ENCODE measurements at places on chromosomes 4 and X.
A peak's percentile ranks its signal among the peaks of the same experiment; 100 is the strongest.

GRCh38 chrX:117196481-117196880 lies 733.7 kb upstream of the CT83 start:
- DNase-seq, result no peak

GRCh38 chrX:152307936-152308335 lies 143.2 kb downstream of the GABRA3 start:
- no peak for DNase-seq

DNA sequence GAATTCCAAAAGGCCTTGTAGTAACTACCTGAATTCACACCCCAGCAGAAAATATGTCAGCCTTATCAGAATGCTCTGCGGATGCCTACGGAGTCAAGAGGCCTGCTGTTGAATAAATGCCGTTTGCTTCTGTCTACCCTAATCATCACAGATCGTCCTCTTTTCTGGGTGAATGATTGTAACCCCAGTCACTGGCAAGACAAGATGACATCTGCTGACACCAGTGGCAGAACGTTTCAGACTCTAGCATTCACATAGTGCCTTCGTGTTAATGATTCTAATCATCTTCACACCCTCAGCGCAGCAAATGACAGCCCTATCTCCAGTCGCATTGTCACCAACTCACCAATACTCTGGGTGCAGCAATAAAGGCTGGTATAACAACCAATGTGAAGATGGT lies 89.1 kb upstream of the MAP3K15 start:
- no peak for DNase-seq

GRCh38 chr4:143359644-143360193 lies 23.0 kb downstream of the GAB1 start:
- DNase-seq, result no peak

DNA sequence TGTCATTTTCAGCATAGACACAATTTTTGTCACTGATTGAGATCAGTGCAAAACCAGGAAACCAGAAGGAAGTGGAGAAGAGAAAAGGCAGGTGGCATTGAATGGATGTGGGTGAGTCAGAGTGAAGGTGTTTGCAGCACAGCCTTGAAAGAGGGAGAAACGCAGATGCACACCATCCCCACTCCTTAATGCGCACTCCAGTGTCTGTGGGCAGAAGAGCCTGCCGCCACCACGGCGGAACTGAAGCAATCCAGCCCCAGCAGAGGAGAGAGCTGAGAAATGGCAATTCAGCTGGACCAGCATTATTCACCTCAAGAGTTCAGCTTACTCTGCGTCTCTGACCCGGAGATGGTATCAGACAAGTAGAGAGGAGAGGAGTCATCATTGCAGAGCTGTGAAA lies 393.1 kb upstream of the FRG1 start:
- DNase-seq, result no peak

DNA sequence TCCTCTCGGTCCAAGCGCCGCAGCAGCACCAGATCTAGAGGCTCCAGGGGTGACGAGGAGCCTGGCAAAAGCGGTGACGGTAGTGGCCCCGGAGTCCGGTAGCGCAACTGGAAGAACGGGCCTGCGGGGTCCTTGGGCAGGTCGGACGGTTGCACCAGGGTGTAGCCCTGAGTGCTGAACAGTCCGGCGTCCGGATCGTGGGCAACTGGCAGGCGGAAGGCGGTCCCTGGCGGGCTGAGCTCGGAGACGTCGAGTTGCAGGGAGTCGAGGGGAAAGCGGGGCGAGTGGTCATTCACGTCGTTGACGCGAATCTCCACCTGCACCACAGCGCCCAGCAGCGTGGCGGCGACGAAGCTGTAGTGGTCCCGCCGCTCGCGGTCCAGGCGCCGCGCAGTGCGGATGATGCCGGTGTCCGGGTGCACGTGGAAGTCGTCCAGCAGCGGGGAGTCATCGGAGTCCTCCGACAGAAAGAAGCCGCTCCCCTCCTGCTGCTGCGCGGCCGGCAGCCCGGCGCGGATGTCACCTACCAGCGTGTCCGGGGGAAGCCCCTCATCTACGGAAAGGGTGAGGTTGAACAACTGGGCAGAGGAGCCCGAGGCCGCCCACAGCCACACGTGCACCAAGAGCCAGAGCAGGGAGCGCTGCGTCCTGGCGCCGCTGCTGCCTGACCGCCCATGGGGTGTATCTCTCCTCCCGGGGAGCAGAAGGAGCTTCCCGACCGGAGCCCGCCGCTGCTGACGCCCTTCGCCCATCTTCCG lies 837 bp downstream of the DCHS2 start:
- no peak for DNase-seq

- no peak for DNase-seq
These were observed 203.3 kb upstream of the EMCN start for GRCh38 chr4:100721077-100721476.

GRCh38 chrX:65741823-65742222 lies 74.4 kb downstream of the MSN start:
- no peak for DNase-seq

DNA sequence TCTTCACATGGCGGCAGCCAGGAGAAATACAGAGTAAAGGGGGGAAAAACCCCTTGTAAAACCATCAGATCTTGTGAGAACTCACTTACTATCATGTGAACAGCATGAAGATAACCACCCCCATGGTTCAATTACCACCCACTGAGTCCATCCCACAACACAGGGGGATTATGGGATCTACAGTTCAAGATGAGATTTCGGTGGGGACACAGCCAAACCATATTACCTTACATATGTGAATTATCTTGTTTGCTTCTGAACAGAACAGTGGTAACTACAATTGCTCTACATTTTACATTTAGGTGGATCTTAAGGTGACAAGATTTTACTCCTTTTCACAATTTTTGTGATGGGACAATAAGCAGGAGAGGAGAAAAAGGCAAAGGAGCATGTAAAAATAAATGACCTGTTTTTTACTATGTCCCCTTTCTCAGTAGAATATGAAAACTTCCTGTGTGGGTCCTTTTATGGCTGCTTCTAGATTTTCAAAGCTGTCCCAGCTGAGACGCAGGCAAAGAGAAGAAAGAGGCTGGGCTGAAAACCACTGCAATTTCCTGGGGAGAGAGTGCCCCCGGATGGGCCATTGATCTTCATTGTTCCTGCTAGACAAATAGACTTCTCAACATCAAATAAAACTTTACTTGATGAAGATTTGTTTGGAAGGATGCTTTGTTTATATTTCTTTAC lies 45.9 kb upstream of the PGM2 start:
- peak; percentile 2 for DNase-seq

- DNase-seq, result no peak
These were observed 577 bp upstream of the PIM2 start for GRCh38 chrX:48919360-48919841.

GRCh38 chr4:138234248-138234647 lies 7.9 kb downstream of the SLC7A11 start:
- DNase-seq, result no peak

DNA sequence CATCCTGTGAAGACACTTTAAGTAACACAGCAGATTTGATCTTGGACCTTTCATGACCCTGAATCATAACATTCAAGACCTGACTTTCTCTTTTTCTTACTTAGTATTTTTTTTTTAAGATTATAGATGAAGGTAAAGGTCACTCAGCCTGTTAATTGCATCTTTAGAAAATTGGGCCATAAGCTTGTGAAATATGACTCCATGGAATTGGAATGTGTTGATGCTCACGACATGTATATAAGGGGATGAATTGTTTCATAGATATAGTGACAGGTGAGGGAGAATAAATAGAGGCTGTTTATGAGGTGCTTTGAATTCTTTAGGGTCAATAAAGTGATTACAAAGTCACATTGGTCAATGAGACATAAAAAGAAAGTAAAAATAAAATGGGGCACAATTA lies 27.7 kb upstream of the HS3ST1 start:
- DNase-seq, result no peak

GRCh38 chrX:70477734-70478075 lies 33.1 kb downstream of the DLG3 start:
- DNase-seq, result no peak

- DNase-seq, result no peak
These were observed 1092.3 kb downstream of the ARAP2 start for GRCh38 chr4:35151816-35152572.

DNA sequence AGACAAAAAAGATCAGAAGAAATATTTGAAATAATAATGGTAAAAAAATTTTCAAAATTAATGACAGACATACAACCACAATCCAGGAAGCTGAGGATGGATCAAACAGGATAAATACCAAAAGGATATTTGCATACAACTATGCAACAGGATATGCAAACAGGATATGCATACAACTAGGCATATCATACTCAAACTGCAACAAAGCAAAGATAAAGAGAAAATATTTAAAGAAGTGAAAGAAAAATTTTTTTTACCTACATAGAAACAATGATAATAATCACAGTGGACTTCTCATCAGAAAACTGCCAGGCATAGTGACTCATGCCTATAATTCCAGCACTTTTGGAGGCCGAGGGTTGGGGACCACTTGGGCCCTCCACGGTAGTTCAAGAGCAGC lies 11.3 kb upstream of the DHX15 start:
- no peak for DNase-seq

DNA sequence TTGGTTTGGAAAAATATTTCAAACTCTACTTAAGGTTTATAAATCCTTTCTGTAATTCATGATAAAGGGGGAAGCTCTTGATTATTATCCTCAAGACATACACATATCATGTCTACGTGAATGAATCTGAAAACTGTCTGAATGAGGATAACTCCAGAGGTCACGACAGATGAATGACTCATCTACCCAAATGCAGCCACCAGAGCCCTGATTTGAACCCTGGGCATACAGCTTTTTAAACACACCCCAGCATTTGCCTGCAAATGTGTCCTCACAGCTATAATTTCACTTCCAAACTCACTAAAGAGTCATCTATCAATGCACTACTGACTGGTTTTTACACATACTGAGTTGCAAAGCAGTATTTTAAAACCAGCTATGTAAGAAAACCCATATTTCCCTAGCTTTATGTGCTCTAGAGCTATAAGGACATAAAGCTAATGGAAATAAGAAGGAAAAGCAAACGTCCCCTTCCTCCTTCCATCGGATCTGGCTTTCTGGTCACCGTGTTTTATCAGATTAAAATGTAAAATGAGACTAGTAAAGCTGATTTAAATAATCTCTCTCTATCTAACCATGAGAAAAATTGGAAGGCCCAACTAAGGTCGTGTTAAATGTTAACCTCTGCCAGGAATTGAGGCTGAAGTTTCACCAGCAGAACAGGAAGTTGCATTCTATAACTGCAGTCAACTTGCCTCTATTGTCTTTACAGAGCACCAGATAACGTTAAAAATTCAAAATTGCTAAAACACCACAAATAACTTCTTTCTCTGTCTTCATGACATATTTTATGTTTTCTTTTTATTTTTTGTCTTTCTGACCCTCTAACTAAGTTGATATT lies 63.1 kb upstream of the SPP1 start:
- DNase-seq, result no peak

- no peak for DNase-seq
These were observed 778.1 kb downstream of the SH3BGRL start for GRCh38 chrX:81979806-81980515.

DNA sequence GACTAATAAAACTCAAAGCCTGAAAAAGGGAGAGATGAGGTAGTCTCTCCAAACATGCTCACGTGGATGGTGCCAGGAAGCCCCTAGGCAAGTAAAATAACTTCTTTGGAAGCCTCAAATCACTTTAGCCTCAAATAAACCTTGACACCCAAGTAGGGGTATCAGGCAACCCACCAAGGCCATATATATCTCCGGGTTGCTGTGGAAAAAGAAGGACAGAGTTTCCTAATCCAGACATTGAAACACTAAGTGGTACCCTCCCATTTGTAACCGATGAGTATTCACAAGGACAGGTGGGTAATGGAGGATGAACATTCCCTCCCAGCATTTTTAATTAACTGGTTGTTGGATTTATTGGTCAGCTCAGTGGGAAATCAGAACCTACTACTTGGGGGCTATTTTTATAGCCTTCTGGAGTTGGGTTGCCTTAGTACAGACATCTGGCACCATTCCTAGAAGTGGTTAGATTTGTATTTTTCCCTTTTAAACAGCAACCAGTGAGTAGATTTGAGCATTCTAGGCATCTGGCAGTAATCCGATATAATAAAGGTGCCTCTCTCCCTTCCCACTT lies 87.7 kb downstream of the GPC3 start:
- DNase-seq, result no peak

DNA sequence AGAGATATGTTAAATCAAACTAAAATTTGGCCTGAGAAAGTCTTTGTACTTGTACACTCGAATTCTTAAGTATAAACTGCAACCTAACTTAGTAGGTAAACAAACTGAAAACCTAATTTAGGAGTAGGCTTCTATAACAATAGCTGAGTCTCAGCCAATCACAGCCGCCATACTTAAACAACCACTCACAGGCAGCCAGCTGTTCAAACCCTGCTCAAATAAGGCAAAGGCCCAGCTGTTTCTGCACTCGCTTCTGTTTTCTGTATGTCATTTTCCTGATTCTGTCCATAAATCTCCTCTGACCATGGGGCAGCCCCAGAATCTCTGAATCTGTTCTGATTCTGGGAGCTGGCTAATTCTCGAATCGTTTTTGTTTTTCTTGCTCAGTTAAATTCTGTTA lies 7.8 kb upstream of the PLS3 start:
- no peak for DNase-seq

DNA sequence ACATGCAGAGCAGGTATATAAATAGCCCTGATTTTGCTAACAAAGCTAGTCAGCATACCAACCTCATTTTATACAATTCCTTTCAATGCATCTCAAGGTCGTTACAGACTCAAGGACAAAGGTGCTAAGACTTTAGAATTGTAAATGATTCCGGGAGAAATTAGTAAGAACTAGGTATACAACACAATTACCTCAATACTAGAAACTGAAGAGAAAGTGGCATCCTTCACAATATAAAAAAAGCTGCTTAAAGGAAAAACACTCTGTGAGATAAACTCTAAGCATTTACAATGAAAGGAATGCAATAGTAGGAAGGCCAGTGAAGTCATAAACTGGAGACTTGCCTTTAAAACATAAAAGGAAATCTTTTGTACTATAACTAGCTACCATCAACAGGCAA lies 11.9 kb downstream of the TNMD start:
- no peak for DNase-seq

GRCh38 chr4:168981460-168981859 lies 28.6 kb downstream of the CBR4 start:
- DNase-seq, result no peak

- DNase-seq, result no peak
These were observed 35.1 kb downstream of the PRKX start for GRCh38 chrX:3678328-3678727.

DNA sequence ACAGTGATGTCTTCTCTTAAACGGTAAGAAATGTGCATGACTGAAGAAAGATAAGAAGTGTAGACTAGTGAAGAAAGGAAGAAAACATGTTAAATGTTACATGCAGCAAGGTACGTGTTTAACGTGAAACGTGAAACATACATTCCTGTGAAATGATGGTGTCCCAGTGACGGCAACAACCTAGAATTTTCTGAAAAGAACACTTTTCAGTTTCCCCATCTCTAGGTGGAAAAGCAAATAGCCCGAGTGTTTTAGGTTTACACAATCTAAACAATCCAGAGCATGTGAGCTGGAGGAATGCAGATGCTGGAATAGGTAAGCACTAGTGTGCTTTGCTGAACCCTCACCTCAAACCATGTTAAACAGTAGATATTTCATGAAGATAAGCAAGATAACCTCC lies 60.7 kb downstream of the CLNK start:
- DNase-seq, result no peak

GRCh38 chr4:1741208-1741607 lies 19.9 kb downstream of the TACC3 start:
- DNase-seq, result no peak
